ENCODE measurements at places on chromosomes 7 and 10.

- DNase-seq: no peak
Measured at GRCh38 chr10:121702351-121703320, 104.4 kb upstream of the FGFR2 start.

DNA sequence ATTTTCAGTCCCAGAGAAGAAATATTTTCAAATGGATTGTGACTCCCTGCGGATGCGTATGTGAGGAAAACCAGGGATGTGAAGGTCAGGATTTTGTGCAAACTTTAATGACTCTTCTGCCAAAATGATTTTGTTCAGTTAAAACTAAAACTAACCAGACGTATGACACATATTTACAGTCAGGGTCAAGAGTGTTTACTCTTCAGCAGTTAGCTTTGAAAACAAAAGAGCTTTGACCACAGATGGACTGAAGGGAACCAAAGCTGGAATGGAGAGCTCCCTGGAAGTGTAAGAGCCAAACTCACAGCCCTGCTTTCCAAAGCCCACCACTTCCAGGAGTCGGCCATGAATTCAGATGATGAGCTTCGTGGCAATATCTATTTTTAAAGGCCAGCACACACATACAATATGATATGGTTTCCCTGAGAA, 15.5 kb downstream of the SVIL start:
- no peak for DNase-seq

- DNase-seq: no peak
Measured at GRCh38 chr10:76550806-76551205, 1086.8 kb downstream of the KCNMA1 start.

DNA sequence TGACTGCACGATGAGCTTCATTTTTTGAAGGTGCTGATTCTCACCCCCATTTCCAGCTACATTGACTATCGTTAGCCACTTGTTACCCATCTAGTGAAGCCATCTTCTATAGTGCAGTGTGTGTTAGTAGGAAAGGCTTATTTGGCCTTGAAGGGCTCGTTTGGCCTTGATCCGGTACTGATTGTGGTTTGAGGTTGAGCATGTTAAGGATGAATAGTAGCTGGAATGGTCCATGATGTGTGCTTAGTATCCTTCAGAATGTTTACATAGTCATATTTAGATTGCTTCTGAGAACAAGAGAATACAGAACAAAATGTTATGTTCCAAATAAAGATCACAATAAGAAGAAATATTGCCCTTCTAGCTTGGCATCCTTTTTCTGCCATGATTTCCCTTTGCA, 591.5 kb downstream of the AUTS2 start:
- DNase-seq: no peak
